HS-5 (cell line): ENCODE measurements at places on chromosomes 2 and 18.

- peak; percentile 28 for DNase-seq
Observed at GRCh38 chr2:220499225-220499624, 871.8 kb downstream of the SLC4A3 start.

DNA sequence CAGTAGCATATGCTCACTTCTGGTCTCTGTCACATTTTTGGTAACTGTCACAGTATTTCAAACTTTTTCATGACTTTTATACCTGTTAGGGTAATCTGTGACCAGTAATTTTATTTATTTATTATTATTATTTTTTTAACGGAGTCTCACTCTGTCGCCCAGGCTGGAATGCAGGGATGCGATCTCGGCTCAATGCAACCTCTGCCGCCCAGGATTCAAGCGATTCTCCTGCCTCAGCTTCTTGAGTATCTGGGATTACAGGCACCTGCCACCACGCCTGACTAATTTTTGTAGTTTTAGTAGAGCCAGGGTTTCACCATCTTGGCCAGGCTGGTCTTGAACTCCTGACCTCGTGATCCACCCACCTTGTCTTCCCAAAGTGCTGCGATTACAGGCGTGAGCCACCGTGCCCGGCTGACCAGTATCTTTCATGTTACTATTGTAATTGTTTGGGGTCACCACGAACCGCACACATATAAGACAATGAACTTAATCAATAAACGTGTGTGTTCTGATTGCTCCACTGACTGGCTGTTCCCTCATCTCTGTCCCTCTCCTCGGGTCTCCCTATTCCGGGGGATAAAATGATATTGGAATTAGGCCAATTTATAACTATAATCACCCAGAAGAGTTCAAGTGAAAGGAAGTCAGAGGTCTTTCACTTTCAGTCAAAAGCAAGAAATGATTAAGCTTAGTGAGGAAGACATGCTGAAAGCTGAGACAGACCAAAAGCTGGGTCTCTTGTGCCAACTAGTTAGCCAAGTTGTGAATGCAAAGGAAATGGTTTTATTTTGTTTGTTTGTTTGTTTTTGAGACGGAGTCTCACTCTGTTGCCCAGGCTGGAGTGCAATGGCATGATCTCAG is 22.9 kb downstream of the TGIF1 start:
- no peak for DNase-seq

GRCh38 chr2:11568436-11568835 is 34.6 kb downstream of the GREB1 start:
- DNase-seq: no peak

DNA sequence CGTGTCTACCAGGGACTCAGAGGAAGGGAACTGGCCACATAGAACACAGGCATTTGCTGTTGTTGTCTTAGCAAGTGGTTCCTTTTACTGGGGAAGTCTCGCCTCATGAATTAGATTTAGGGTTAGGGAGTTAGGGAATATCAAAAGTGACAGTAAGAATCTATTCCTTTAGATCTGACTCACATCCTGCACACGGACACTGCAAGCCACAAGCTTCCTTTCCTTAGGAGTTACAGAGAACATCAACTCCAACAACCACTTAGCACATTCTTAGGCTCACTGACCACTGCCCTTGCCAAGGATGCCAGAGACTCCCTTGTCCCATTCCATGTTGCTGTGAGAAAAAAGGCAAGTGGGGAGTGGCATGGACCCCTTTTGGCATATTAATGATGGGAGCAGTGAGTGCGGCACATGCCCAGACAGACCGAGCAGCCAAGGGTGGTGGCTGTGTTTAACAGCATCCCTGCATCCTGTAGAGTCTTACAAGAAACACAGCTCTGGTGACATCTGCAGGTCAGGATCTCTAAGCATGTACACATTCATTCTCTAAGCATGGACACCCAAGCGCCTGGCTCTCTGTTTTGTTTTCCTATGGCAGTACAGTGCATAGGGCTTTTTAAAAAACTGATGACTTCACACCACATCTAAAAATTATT is 745.6 kb upstream of the RAB6C start:
- no peak for DNase-seq

- no peak for DNase-seq
Observed at GRCh38 chr2:177432703-177433102, 40.1 kb downstream of the AGPS start.

DNA sequence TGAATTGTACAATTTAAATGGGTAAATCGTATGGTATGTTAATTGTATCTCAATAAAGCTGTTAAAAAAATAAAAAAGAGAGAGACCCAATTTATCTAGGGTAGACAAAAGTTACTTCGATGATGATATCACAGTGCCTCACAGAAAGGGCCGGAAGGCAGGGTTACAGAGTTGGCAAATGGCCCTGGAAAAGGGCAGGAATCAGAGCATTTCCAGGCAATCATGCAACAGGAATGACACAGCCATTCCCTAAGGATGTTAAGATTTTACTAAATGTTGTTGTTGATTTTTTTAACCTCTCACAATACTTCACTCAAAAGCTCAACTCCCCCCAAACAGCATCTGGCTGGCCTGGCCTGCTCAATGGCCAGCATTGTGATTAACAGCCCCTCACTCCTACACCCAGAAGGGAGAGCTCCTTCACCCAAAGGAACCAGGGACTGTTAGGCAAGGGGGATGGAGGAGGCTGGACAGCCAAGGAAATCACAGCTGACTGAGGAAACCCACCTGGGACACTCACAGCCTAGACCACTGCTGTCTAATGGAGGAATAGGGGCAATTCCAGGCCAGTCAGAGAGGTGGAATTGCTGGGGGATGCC is 7.7 kb upstream of the SP100 start:
- peak; percentile 92 for DNase-seq

GRCh38 chr2:20532634-20533437 is 86.0 kb downstream of the RHOB start:
- no peak for DNase-seq

DNA sequence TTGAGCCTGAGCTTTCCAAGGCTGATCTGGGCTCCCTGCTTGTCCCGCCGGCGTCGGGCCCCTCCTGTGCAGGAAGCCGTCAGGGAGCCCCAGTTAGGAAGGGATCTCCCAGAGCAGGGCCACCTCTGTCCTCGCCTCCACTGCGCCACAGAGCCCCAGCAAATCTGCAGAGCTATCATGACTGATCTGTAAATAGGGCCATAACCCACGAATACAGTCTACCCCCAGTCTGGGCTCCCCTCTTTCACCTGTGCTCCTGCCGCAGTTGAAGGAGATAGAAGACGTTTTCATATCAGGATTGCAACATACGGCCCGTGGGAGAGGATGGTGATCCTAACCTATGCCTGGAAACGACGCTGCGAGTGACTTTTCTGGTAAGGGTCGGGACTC is 138.7 kb downstream of the PTGR3 start:
- DNase-seq: no peak

- DNase-seq: no peak
Observed at GRCh38 chr18:44788334-44788733, 107.6 kb downstream of the SETBP1 start.

GRCh38 chr2:221845021-221845365 is 272.9 kb upstream of the EPHA4 start:
- no peak for DNase-seq

DNA sequence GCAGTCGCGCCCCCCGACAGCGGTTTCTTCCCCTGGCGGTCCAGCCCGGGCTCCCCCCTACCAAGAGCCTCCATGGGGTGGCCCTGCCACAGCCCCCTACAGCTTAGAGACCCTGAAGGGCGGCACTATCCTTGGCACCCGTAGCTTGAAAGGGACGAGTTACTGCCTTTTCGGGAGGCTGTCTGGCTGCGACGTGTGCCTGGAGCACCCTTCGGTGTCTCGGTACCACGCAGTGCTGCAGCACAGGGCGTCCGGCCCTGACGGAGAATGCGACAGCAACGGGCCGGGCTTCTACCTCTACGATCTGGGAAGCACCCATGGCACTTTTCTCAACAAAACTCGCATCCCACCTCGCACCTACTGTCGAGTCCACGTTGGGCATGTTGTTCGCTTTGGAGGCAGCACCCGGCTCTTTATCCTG is 475 bp downstream of the SLC4A1AP start:
- DNase-seq: no peak

DNA sequence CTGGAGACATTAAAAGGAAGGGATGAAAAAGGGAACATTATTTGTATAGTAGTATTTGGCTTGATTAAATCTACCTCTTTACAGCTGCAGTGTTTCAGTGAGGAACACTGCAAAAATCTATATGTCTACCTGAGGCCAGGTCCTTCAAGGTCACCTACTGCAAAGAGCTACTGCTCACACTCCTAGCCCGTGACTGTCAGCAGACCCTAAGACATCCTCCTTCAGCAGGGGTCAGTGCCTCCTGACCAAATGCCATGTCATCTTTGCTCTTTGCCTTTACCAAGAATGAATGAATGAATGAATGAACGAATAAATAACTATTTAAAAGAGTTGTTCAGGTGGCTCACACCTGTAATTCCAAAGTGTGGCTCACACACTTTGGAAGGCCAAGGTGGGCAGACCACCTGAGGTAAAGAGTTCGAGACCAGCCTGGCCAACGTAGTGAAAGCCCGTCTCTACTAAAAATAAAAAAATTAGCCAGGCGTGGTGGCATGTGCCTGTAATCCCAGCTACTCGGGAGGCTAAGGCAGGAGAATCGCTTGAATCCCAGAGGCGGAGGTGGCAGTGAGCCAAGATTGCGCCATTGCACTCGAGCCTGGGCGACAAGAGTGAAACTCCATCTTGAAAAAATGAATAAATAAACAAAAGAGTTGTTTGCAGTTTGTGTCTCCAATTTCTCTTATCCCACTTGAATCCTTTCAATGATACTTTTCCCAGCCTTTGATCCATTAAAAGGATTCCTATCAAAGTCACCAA is 84.3 kb upstream of the GRB14 start:
- no peak for DNase-seq

DNA sequence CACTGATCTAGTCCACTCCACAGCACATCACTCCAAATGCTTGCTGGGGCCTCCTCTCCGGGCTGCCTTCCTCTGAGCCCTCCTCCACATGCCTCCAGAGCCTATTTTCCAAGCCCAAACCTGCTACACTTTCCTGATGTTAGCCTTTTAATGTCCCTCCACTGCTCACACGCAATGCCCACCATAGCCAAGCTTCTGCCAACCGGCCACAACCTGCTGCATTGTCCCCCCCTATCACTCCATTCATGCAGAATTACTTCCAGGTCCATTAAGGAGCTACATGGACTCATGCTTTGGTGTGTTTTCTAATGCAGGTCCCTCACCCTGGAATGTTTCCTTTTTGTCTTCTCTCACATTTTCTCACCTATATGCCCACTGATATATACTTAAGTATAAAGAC is 129.3 kb downstream of the MARCHF4 start:
- DNase-seq: no peak

DNA sequence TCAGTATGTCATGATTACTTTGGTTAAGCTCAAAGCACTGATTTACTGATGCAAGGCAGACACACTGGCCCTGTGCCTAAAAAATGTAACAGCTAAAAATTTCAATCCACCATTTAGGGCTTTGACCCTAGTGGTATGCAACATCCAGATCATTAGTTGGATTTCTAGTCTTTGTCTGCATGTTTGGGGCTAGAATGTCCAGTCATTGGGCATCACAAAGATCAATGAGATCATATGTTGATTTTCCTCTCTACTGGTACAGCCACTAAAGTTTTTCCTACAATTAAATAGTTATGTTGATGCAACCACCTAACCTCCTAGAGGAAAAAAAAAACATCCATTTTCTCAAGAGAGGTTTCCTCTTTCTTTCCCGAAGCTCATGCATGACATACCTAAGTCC is 53.4 kb upstream of the REV1 start:
- DNase-seq: no peak

GRCh38 chr2:24329700-24330099 is 30.6 kb downstream of the ITSN2 start:
- DNase-seq: no peak

DNA sequence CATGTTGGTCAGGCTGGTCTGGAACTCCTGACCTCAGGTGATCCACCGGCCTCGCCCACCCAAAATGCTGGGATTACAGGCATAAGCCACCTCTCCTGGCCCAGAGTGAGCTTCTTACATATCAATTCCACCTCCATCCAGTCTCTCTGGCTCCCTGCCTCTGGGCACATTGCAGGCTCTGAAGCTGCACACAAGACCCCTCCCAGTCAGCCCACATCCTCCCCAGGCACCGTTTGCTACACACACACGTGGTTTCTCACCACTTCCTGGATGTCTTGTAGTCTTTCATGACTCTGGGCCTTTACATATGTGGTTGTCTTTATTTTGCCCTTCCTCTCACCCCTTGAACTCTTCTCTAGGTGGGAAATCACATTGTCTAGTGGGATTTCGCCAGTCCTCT is 64.0 kb upstream of the CABLES1 start:
- no peak for DNase-seq

GRCh38 chr18:49862656-49863385 is 49.5 kb upstream of the ACAA2 start:
- DNase-seq: no peak

GRCh38 chr18:34933909-34934661 is 107.1 kb upstream of the MAPRE2 start:
- no peak for DNase-seq

DNA sequence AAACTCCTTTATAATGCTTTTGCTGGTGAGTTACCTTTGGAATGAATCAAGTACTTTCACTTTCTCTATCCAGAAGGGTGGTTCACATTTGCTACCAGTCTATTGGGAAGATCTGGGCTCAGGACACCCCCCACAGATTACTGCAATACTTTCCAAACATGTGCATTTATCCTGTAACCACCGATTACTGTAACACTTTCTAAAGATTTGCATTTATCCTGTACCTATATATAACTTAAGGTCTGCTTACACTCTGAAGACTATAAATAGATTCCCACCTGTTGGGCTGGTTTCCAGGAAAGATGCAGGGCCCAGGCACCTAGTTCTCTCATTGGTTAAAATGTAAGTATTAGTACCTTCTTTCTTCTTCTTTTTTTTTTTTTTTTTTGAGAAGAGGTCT is 113.0 kb upstream of the NEDD4L start:
- DNase-seq: no peak

- DNase-seq: no peak
Observed at GRCh38 chr2:8344144-8345097, 337.4 kb upstream of the ID2 start.

DNA sequence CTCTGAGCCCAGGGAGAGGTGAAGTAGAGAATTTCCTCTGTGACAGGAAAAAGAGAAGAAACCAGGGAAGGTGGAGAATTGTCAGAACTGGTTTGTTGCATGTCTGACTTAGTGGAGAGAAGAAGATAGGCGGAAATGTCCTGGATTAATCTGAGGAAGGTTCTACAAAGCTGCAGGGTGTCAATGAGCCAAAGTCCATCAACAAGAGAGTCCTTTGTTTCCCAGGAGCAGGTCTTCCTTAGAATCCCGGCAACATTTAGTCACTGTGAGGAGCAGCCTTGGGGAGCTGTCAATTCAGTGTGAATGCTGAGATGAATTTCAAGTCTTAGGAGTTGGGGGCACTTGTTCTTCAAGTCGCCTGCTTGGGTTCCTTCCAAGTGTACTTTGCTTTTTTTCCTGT is 88.4 kb upstream of the CELF4 start:
- no peak for DNase-seq

DNA sequence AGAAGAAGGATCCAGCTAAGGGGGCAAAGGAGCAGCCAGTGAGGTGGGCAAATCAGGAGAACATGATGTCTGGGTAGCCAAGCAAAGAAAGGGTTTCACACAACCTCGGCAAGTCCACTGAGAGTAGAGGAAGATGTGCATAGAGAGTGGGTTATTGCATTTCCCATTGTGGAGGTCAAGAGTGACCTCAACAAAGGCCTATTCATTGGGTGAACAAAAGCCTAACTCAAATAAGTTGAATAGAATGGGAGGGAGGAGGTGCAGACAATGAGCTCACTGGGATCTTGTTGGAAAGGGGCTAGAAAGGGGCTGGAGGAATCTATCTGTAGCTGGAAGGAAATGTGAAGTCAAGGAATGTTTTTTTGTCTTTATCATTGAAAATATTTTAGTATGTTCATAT is 14.0 kb upstream of the PDCL3 start:
- DNase-seq: no peak

GRCh38 chr2:63012541-63012940 is 38.1 kb upstream of the OTX1 start:
- DNase-seq: no peak
